ENCODE measurements at places on chromosomes 3 and 15.

- DNase-seq, result no peak
Observed at GRCh38 chr3:69542805-69543429, 157.0 kb upstream of the FRMD4B start.

- DNase-seq, result no peak
Observed at GRCh38 chr3:184500344-184500923, 61.2 kb upstream of the EPHB3 start.

GRCh38 chr3:127746400-127747057, 73.8 kb downstream of the ABTB1 start:
- no peak for DNase-seq

DNA sequence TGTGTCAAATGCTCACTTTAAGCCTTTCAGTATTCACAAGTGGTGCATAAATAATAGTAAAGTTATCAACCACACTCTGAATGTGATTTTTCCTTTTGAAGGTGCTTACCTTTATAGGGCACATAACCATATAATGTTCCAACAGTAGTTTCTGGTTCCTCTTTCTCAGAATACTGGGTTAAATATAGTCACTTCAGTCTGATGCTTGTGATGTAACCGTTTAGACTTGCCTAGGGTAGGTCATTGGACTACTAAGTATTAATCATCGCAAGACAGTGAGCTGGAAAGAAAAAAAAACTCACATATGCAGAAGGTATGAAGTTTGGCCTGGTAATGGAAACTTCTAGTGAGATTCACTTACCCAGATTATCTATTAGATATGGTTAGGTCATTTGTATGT, 1.9 kb downstream of the KBTBD8 start:
- DNase-seq, result no peak

DNA sequence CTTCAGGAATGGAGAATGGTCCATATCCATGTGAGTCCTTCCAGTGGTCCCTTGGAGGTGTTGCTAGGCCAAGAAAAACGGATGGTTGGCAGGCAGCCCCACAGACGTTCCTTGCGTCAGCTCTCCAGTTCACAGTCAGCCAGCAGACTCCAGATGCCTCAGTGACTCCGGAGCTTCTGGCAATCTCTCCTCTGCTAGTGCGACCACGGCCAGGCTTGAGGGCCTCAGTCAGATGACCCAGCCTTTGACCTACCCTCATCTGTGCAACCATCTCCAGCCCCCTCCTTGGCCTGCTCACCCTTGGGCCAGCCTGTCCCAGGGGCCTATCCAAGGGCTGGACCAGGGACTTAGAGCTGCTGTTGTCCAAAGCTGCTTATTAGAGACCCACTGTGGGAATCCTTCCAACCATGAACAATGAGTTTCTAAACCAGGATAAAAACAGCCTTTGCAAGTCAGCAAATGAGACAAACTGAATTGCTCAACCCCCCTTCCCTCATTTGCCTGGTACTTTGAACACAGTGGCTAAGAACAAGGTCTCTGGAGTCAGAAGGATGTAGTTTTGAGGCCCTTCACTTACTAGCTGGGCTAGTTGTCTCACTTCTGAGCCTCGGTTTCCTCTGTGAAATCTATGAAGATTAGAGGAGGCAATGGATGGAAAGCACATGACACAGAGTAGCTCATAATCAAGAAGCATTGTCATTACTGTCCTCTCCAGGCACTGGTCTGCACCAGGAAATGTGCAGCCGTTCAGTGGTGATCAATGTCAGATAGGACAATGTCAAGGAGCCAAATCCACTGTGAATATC, 44.8 kb downstream of the ANP32A start:
- no peak for DNase-seq

DNA sequence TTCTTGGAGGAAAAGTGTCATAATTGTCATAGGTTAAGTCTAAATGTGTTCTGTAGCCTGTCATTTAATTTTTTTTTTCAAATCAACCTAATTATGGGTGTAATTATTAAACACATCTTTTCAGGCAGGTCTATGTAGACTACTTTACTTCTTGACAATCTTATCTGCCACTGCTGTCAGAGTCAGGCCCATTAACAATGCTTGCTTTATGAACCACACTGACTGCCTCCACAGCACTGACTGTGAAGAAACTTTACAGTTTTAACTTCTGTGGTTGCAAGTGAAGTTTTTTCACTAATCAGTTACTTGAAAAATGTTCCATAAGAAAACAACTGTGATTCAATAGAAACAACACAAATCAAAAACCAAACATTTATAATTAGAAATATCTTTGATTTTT, 407.8 kb downstream of the PLCL2 start:
- DNase-seq, result no peak

DNA sequence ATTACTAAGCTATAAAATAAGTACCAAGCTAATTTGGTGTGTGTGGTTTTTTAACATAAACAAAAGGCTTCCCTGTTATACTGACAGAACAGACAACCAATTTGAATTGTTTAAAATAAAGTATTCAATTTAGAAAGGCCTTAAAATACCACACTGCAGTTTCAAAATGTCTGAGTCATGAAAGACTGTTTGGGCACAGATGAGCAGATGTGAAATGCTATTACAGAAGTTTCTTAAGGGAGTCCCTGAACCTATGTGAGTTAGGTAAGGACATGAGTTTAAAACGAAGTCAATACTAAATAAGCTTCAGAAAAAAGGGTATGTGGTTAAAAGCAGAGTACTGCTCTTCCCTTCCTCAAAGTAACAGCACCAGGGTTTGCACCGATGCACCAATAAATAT, 69.7 kb upstream of the SETMAR start:
- no peak for DNase-seq

GRCh38 chr3:143480344-143480743, 360.8 kb downstream of the CHST2 start:
- DNase-seq, result no peak

DNA sequence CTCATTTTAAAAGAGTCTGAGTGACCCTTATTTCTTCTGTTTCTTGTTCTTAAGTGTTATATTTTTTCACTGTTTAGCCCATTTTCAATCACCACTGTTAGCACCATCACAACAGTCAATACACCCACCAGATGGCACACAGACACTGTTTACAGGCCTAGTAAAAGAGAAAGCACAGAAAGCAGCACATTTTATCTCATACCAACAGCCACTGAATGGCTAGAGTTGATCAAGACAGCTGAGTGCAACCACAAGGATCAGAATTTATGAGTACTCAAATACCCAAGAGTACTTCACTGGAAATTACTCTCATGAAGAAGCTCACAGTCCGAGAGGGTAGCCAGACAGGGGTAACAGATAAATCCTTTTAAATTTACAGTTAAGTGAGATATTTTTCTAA, 127.0 kb downstream of the TFDP2 start:
- DNase-seq, result no peak

- no peak for DNase-seq
Observed at GRCh38 chr3:132749786-132750185, 27.6 kb upstream of the NPHP3 start.

- no peak for DNase-seq
Observed at GRCh38 chr3:100609305-100609704, at the start of gene ADGRG7. Gene ADGRG7, plus strand, starts transcription at chr3:100609601. Its CDS starts 256 bp downstream, at chr3:100609857.

DNA sequence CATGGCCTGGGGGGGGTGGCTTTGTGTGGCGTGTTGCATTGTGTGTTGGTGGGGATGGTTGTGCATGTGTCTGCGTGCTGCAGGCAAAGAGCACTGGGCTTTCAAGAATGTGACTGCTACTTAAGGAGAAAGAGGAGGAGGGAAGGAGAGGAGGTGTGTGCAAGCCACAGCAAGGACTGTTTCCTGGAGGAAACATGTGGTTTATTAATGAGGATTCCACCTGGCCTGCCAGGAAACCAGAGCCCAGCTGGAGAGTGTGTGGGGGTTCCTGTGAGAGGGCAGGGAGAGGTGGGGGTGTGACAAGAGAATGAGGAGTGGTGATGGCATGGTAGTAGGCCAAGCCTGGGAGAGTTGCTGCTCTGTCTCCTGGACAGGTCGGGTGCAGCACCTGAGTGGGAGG, 258.1 kb upstream of the ROPN1 start:
- DNase-seq, result no peak

GRCh38 chr15:39028069-39028468, 463.5 kb upstream of the RASGRP1 start:
- DNase-seq, result no peak

GRCh38 chr3:127524296-127524896, 66.1 kb downstream of the TPRA1 start:
- DNase-seq, result no peak

DNA sequence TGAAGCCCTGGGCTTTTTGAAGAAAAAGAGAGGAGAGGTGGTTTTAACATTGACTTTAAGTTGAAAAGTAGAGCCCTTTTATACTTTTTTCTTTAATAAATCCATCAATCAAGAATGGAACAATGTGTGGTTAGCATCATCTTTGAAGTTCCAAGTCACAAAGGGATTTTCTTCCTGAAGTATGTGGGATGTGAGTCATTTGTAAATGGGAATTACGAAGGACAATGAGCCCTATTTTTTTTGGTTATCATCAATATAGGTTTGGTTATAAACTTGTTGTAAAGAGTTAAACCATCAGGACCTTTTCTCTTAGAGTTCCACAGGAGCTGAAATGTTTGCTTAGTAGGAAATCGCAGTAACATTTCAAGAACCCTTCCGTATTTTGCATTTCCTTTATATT, 38.3 kb downstream of the PIK3CA start:
- DNase-seq, result no peak

- DNase-seq, result no peak
Observed at GRCh38 chr3:19155375-19155774, 7.1 kb downstream of the KCNH8 start.

- no peak for DNase-seq
Observed at GRCh38 chr3:134974624-134975023, 179.6 kb downstream of the EPHB1 start.

DNA sequence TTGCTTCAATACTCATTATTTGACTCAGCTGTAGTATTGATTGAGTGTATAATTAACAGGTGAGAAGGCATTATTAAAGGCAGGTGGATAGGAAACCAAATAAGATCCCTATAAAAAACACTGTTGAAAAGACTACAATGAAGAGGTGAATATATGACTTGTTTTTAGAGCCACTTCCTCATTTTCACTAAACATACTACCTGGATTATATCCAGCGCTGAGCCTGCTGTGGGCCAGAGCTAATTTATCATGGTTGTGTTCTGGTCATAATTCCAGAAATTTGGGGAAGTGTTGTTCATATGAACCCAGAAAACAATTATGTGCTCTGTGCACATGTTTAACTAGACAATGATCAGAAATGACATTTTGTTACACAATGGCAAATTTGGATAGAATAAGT, 235.3 kb upstream of the MME start:
- no peak for DNase-seq

GRCh38 chr3:58867621-58868020, 182.2 kb downstream of the CFAP20DC start:
- DNase-seq, result no peak

GRCh38 chr3:30779686-30780287, 114.7 kb downstream of the GADL1 start:
- DNase-seq, result no peak

GRCh38 chr3:194382196-194382891, 12.8 kb upstream of the LRRC15 start:
- DNase-seq, result no peak

DNA sequence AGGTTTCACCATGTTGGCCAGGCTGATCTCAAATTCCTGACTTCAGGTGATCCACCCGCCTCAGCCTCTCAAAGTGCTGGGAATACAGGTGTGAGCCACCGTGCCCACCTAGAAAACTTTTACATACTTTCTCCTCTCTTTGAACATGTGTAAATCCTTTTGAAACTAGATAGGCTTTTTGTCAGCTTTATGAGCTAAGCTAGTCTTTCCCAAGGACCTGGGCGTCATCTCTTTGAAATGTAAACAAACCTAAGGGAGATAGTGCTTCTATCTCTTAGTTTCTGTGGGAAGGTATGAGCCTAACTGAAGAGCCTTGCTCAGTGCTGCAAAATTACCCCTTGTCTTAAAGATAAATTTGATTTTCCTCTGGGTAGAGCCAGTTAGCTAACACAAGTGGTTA, 4.8 kb downstream of the CX3CR1 start:
- no peak for DNase-seq

Data from stimulated activated naive CD8-positive, alpha-beta T cell treated with anti-CD3 and anti-CD28 coated beads, Interleukin-15, Interleukin-2, amounts not matched to agents 100 U/mL and 50 U/mL, for 24 hours (primary cell).